ENCODE measurements at places on chromosomes 16 and 17. TPM values are rescaled to one million over a fixed set of nuclear protein-coding genes. Genes with fewer than 3 reads are reported as not detected.

CUEDC1 gene
- not detected for total RNA-seq

- H3K27ac ChIP-seq, result peak overlapping the region; percentile 95
- H3K36me3 ChIP-seq, result peaks cover 25% of the 10 kb centered on the region
- H3K27me3 ChIP-seq, result no peaks in the 10 kb centered on the region
- H3K4me3 ChIP-seq, result peak overlapping the region; percentile 74
- H3K4me1 ChIP-seq, result peaks cover 74% of the 10 kb centered on the region
- DNase-seq, result peak; percentile 66
Observed at GRCh38 chr17:68356949-68357455, 65.7 kb downstream of the ARSG start.

GRCh38 chr17:82848022-82848592 is 8.3 kb upstream of the ZNF750 start:
- H3K27ac ChIP-seq, result peak overlapping the region; percentile 75
- peaks cover 11% of the 10 kb centered on the region for H3K4me1 ChIP-seq
- peak; percentile 79 for DNase-seq

GRCh38 chr16:11165894-11166665 is 89.9 kb downstream of the SOCS1 start:
- H3K4me1 ChIP-seq, result peaks cover 76% of the 10 kb centered on the region
- no peak overlapping the region for H3K27ac ChIP-seq
- H3K36me3 ChIP-seq, result peaks cover 23% of the 10 kb centered on the region
- no peaks in the 10 kb centered on the region for H3K27me3 ChIP-seq

GRCh38 chr17:77126519-77126918 is 14.2 kb upstream of the SEC14L1 start:
- H3K4me1 ChIP-seq, result peaks cover 59% of the 10 kb centered on the region
- H3K4me3 ChIP-seq, result no peak overlapping the region
- no peaks in the 10 kb centered on the region for H3K36me3 ChIP-seq
- no peak for DNase-seq
- H3K27me3 ChIP-seq, result no peaks in the 10 kb centered on the region

DNA sequence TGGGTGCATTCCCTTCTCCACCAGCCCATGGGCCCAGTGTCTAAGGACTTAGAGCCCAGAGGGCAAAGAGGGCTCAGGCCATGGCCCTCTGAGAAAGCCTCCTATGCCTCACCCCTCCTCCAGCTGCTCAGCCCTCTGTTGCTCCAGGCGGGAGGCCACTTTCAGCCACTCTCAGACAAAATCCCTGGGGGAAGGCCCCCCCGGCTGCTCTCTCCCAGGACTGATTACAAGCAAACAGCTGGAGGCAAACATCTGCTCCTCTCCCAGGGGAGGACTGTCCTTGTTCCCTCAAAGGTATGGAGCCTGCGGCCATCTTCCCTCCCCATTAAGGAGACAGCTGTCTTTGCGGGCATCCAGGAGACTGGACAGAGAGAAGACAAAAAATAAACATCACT is 54.9 kb upstream of the DLX4 start:
- H3K36me3 ChIP-seq, result no peaks in the 10 kb centered on the region
- DNase-seq, result no peak
- peaks cover 5% of the 10 kb centered on the region for H3K4me1 ChIP-seq

NPIPA3 gene
- 0.50 TPM for total RNA-seq

- peaks cover 79% of the 10 kb centered on the region for H3K4me1 ChIP-seq
- no peaks in the 10 kb centered on the region for H3K36me3 ChIP-seq
- no peaks in the 10 kb centered on the region for H3K27me3 ChIP-seq
- H3K4me3 ChIP-seq, result no peak overlapping the region
- DNase-seq, result no peak
Observed at GRCh38 chr17:27525316-27525715, 69.1 kb downstream of the KSR1 start.

DNA sequence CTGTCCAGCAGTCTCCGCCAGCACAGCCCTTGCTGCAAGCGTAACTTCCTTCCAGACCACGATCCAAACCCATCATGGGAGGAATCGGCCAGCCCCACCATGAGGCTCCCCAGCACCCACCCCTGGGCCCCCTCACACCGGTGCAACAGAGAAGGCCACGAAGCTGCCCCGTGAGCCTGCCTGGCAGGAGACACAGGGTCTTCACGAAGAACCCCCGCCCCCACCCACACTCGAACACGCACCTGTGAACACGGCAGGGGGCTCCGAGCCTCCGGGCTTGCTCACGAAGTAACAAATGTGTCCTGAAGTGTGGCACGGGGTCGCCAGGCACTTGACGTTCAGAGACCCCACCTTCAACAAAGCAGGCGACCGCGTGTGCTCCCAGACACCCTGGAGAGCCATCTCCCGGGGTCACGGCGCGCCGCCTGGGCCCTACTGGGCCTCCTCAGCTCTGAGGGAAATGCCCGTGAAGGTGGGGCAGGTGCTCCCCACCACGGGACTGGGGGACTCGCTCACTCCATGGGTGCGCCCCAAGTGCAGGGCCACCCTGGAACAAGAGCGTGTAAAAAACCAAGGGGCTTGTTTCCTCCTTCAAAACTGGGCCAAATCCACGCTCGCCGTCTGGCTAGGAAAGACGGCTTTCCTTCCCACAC is 7.6 kb downstream of the HAGH start:
- no peak overlapping the region for H3K4me3 ChIP-seq
- H3K27ac ChIP-seq, result no peak overlapping the region
- DNase-seq, result no peak

DNA sequence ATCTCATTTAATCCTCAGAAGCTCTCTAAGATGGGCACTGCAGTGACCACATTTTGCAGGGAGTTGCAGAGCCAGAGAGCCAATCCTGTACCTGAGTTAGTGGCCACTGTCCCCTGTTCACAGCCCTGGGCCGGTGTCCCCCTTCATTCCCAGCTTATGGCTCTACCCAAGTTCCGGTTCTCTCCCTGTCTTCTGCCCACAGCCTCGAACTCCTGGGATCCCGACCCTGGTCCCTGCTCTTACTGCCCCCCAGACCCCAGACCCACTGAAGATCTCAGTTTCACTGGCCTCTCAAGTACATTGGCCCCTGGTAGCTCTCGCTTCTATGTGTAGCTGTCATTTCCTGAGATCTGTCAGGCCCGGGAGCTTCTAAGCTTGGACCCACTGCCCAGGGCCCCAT is 12.2 kb downstream of the ASGR2 start:
- H3K27me3 ChIP-seq, result peaks cover 7% of the 10 kb centered on the region
- H3K27ac ChIP-seq, result no peak overlapping the region
- no peaks in the 10 kb centered on the region for H3K36me3 ChIP-seq

DNA sequence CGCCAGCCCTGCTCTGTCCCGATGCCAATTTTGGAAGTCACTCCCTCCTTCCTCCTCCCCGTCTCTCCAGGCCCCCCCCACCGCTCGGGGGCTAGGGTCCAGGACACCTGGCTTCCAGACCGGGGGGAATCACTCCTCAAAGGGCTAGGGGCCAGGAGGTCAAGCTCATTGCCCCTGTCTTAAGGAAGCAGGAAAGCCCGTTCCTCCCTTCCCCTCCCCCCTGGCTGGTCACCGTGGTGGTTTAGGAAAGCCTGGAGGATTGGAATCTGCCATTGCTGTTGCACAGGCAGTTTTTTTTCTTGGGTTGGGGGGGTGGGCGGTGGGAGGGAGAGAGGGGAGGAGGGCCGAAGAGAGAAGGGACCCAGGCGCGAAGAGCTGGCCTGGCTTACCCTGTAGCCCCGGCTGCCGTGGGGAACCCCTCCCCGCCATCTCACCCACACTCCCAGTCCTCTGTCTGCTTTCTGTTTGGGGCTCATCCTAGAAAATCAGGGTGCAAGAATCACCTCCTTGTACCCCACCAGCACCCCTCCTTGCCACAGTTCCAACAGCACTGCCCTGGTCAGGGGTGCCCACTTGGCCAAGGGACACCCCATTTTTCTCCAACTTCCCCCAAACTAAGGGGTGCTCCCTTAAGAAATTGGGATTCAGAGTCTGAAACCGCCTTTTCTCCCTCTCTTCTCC is 2.9 kb upstream of the BCL6B start:
- no peak for DNase-seq
- H3K36me3 ChIP-seq, result peaks cover 19% of the 10 kb centered on the region
- no peaks in the 10 kb centered on the region for H3K27me3 ChIP-seq
- peaks cover 77% of the 10 kb centered on the region for H3K4me1 ChIP-seq
- no peak overlapping the region for H3K27ac ChIP-seq

TBC1D28 gene
- not detected for total RNA-seq

DNA sequence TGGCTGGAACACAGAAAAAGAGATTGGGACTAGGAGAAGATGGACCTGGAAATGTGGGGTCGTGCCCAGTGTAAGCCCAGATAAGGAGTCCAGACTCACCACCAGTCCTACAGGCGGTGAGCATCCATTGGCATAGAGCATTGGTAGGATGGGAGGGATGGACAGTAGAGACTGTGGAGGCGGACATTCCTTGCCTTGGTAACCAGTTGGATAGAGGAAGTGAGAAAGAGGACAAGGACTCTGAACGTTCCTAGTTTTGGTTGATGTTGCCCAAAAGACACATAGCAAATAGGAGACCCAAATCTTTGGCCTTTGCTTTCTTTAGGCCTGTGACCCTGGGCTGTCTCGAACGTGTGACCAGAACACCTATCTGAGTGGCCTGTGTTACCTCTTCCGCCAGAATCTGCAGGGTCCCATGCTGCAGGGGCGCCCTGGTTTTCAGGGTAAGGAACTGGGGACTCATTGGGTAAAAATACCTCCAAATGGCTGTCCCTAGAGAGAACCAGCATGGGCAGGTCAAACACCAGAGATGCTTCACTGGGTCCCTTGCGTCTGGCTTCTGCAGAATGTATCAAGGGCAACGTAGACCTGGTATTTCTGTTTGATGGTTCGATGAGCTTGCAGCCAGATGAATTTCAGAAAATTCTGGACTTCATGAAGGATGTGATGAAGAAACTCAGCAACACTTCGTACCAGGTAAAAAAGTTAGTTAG is 6.4 kb downstream of the ITGAL start:
- H3K27me3 ChIP-seq, result no peaks in the 10 kb centered on the region
- peaks cover 88% of the 10 kb centered on the region for H3K36me3 ChIP-seq

GRCh38 chr16:13333336-13333735 is 431.9 kb downstream of the SHISA9 start:
- H3K4me3 ChIP-seq, result no peak overlapping the region
- no peaks in the 10 kb centered on the region for H3K36me3 ChIP-seq
- H3K4me1 ChIP-seq, result no peaks in the 10 kb centered on the region
- no peak for DNase-seq
- H3K27me3 ChIP-seq, result no peaks in the 10 kb centered on the region

- DNase-seq, result no peak
- H3K36me3 ChIP-seq, result no peaks in the 10 kb centered on the region
- no peak overlapping the region for H3K4me3 ChIP-seq
- H3K27me3 ChIP-seq, result no peaks in the 10 kb centered on the region
- no peaks in the 10 kb centered on the region for H3K4me1 ChIP-seq
- no peak overlapping the region for H3K27ac ChIP-seq
Observed at GRCh38 chr16:65767125-65767524, 599.4 kb upstream of the CDH5 start.

HYDIN gene
- not detected for total RNA-seq

CD300E gene
- not detected for total RNA-seq

NDE1 gene
- 127 TPM for total RNA-seq

DNA sequence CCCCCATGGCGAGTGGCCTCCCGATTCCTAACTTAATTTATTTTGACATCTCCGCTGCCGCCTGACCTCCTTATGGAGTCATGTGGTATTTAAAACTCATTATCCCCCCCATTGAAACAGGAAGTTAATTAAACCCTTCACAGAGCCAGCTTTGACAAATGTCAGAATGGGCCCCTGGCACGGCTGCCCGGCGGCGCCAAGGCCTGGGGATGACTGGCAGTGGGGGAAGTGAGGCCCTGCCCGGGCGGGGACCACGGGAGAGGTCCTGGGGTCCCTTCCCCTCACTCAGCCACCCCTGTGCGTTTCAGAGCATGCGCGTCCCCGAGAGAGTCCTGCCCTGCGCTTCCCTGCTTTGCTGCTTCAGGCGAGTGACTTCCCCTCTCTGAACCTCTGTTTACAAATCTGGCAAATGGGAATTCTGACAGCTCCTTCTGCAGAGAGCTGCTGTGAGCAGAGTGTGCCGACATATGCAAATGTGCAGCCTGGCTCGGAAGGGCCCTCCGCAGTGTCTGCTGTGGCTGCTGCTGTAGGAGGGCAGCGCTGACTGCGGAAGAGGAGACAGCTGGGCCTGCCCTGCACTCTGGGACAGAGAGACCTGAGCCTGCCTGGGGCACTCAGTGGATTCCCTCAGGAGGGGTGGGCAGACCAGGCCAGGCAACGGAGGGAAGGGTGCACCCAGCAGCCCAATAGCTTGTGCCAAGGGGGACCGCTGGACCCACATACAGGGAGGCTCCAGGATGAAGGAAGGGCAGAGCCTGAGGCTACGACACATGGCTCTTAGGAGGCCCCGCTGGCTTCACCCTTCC is 4.4 kb upstream of the ZFPM1 start:
- peaks cover 6% of the 10 kb centered on the region for H3K4me1 ChIP-seq
- no peak overlapping the region for H3K27ac ChIP-seq
- H3K4me3 ChIP-seq, result no peak overlapping the region
- H3K36me3 ChIP-seq, result no peaks in the 10 kb centered on the region
- DNase-seq, result no peak

GRCh38 chr16:84754353-84754856 is 54.6 kb downstream of the USP10 start:
- no peaks in the 10 kb centered on the region for H3K27me3 ChIP-seq
- peaks cover 71% of the 10 kb centered on the region for H3K4me1 ChIP-seq
- H3K4me3 ChIP-seq, result peak overlapping the region; percentile 62
- H3K36me3 ChIP-seq, result peaks cover 14% of the 10 kb centered on the region
- peak; percentile 85 for DNase-seq

DNA sequence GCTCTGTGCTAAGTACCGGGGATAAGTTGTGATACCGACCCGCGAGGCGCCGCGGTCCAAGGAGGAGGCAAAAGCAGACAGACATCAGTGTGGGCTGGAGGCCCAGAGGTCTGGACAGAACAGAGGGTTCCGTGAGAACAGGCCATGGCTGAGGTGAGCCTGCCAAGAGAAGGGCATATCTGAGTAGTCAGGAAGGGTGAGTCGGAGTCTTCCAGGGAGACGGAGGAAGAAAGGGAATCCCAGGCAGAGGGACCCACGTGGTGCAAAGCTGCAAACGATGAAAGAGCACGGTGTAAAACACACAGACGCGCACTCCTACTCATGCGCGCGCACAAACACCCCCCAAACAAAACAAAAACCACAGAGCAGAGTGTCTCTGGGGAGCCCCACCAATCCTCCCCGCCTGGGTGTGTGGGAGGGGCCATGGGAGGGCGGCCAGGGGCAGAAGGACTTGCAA is 18.1 kb downstream of the RHBDL3 start:
- H3K4me1 ChIP-seq, result no peaks in the 10 kb centered on the region
- H3K27ac ChIP-seq, result no peak overlapping the region
- H3K36me3 ChIP-seq, result no peaks in the 10 kb centered on the region
- no peak overlapping the region for H3K4me3 ChIP-seq

GRCh38 chr17:62712171-62712581 is 84.7 kb downstream of the MRC2 start:
- H3K36me3 ChIP-seq, result no peaks in the 10 kb centered on the region
- H3K4me1 ChIP-seq, result no peaks in the 10 kb centered on the region
- peaks cover 21% of the 10 kb centered on the region for H3K27me3 ChIP-seq
- DNase-seq, result no peak
- H3K27ac ChIP-seq, result no peak overlapping the region

Data from activated CD8-positive, alpha-beta memory T cell treated with anti-CD3 and anti-CD28 coated beads, Interleukin-2, amount 10 ng/mL, durations not matched to agents 7 days and 5 days (primary cell).